HFF-Myc (cell line): ENCODE measurements at places on chromosomes 3 and 15.

GRCh38 chr15:69976366-69976994, 121.2 kb downstream of the TLE3 start:
- peak; percentile 29 for DNase-seq

DNA sequence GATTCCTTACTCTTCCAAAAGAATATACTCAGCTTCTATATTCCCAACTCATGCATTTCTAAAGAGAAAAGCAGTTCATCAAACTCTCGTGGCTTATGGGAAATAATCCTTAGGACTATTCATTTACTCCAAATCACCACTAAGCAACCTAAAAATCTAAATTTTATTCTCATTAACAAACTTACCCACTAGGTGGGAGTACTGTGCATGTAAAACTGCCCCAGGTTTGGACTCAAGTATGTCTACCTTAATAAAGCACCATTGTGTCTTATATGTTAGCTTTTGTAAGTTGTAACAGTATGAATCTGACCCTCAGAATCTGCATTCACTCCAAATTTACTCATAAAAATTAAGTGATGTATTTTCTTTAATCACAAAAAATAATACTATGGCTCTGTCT, 25.3 kb downstream of the RAD18 start:
- peak; percentile 25 for DNase-seq

DNA sequence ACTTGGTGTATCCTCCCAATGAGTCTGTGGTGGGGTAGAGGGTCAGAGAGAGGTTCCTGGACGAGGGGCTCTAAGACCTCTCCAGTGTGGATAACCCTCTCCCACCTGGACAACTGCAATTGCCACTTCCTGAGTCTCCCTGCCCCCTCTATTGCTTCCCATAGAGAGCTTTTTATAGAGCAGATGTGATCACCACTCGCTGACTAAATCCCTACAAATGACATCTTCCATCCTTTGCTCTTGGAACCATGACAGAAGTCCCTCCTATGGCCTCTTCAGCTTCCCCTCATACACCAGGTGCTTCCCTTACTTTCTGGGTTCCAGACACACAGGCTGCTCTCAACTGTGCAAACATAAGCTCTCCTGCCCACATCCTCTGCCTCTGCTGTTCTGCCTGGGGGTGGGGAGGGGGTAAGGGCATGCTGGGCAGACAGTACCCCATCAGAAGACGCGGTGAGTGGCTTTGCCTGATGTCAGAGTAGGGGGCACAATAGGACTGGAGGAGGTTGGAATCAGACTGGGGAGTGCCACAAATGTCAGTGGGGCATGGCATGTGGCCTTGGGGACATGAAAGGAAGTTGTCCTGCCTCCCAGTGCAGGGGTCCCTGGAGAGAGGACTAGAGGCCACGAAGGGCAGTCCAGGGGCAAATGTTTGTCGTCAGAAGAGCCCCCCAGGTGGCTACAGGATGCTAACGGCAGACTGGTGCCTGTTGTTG, 15.2 kb downstream of the ITIH3 start:
- no peak for DNase-seq

GRCh38 chr3:6147883-6148282, 713.0 kb upstream of the GRM7 start:
- DNase-seq: no peak

GRCh38 chr15:61910839-61911369, 149.3 kb downstream of the VPS13C start:
- DNase-seq: no peak

GRCh38 chr15:95298729-95299128, 1031.8 kb upstream of the NR2F2 start:
- no peak for DNase-seq

DNA sequence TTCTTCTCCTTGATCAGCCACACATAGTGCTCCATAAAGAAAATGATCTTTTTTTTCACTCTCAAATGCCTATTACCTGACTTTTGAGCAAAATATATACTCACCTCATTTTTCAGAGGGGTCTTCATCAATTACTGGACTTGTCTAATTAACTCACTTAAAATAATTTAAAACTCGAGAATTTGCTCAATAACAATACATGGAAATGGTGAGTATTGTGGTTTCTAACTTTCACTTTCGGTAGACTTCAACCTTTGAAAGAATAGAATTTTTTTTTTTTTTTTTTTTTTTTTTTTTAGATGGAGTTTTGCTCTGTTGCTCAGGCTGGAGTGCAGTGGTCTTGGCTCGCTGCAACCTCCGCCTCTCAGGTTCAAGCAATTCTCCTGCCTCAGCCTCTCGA, 17.7 kb upstream of the EPHB1 start:
- no peak for DNase-seq

DNA sequence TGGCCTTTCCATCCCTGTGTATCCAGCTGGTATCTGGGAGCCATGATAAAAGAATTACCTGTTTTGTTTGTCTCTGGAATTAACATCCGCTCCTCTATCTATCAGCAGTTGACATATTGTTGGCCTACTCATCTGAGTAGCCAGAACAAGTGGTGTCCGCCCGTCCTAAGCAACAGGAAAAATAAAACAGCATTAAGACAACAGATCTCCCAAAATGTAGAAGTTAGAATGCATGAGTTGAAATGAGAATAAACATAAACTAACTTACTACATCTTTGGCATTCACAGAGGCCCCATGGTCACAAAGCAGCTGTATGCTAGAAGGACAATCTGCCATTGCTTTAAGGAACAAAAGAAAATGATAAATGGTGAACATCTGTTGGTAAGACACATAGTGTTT, 75.9 kb downstream of the UACA start:
- DNase-seq: no peak

- DNase-seq: no peak
Measured at GRCh38 chr3:152942366-152942765, 107.4 kb downstream of the P2RY1 start.

- no peak for DNase-seq
Measured at GRCh38 chr3:37338500-37338899, 164.1 kb upstream of the LRRFIP2 start.

DNA sequence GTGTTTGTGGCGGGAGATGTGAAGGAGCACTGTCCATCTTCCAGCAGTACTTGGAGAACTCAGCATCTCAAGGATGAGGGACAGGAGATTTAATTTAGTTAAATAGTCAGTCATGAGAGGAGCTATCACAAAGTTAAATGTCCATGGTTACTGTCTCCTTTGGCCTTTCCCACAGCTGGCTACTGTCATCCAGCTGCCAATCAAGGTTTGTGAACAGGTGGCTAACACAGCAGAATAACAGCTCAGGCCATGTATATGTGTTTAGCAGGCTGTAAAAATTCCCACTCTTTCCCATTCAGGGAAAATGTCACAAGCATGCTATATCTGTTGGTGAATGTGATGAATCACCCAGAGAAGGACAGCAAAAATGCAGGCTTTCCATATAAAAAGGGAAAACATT, 120.5 kb downstream of the TMEM108 start:
- no peak for DNase-seq

- no peak for DNase-seq
Measured at GRCh38 chr3:2517500-2518172, 419.0 kb downstream of the CNTN4 start.

GRCh38 chr3:16513141-16514020, at the start of gene RFTN1:
Gene RFTN1 (minus strand): TSS chr3:16513699. CDS start chr3:16493869, 19,830 bp downstream.
- DNase-seq: no peak

GRCh38 chr15:72372361-72372760, 3.5 kb downstream of the HEXA start:
- no peak for DNase-seq

GRCh38 chr3:23740517-23740965, 65.2 kb upstream of the UBE2E1 start:
- no peak for DNase-seq

- no peak for DNase-seq
Measured at GRCh38 chr3:150256318-150256717, 151.8 kb upstream of the TSC22D2 start.

GRCh38 chr3:172569128-172570008, 46.1 kb upstream of the TNFSF10 start:
- no peak for DNase-seq

GRCh38 chr3:151225040-151225975, 22.3 kb upstream of the GPR171 start:
- no peak for DNase-seq

- DNase-seq: no peak
Measured at GRCh38 chr15:46296797-46297196, 662.0 kb downstream of the SQOR start.

DNA sequence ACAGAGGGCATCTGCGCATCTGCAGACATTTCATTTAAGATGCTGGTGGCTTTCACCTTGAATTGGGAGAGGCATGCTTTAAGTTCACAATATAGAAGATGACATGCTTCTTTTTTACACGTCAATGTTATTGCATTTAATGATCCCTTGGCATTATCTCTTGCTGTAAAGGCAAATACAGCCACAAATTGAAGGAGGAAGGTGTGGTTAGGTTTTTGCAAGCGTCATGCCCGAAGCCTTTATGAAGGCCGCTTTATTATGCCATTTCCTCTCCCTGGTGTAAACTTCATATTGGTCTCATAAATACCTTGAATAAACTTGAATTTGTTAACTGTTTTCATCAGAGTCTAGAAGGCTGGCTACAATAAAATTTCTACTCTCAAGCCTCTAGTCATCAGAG, 212.7 kb downstream of the PDZRN3 start:
- no peak for DNase-seq

- DNase-seq: no peak
Measured at GRCh38 chr3:53155760-53156159, 5.2 kb upstream of the PRKCD start.

DNA sequence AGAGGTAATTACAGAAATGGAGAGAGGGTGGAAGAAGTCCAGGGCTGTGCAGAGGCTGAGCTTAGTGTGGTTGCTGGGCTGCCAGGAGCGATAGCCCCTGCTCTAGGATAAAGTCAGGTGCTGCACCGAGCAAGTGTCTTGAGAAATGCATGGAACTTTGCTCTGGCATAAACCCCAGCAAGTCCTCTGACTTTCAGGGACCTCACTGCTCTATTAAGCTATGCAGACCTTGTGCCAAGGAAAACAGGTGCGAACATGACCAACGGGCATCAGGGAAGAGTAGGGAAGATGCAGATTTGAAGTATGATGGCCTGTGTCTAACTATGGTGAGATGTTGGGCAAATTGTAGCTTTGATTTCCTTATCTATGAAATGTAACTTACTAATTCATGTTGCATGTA, 416.8 kb downstream of the NR2F2 start:
- no peak for DNase-seq

GRCh38 chr3:48709051-48709461, 8.0 kb downstream of the IP6K2 start:
- DNase-seq: no peak

DNA sequence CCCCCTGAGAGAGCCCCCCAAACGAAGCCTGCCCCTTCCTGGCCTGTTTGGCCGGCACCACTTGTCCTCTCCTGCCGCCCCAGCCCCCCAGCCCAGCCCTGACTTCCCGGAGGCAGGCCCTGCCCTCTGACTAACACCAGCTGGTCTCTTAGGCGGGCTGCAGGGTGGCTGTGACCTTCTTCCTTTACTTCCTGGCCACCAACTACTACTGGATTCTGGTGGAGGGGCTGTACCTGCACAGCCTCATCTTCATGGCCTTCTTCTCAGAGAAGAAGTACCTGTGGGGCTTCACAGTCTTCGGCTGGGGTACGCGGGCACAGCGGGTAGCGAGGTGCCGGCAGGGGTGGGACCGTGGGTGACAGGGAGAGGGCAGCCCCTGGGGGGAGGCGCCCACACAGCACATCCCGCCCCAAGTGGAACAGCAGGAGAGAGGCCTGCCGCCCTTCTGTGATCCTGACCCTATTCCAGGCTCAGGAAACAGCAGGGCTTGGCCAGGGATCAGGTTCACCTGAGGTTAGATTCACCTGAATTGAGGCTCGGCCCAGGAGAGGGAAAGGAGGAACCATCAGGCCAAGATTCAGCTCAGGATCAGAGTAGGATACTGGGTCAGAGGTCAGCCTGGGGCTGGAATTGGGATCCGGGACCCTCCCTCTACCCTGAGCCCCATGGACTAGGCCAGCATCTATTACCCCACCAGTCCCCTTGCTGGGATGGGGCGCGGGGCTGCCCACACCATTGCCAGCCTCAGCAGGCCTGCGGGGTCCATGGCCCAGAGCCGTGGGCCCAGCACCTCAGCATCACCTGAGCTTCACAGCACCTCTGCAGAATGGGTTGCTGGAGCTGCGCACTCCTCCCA, 21.9 kb downstream of the PTH1R start:
- DNase-seq: no peak

DNA sequence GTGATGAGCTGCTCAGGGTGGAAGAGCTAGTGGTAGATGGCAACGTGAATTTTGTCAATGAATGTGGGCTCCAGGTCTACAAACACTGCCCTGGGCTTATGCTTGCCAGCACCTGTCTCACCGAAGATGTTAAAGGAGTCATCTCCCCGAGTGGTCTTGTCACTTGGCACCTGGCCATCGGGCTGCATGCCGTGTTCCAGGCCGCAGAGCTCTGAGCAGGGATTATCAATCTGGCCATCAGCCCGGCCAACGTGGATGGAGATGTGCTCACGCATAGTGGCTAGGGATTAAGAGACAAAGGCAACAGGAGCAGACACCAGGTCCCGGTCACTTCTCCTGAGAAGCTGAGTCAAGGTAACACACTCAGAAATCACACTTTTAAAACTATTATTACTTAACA, 54.8 kb upstream of the ACTC1 start:
- DNase-seq: no peak

DNA sequence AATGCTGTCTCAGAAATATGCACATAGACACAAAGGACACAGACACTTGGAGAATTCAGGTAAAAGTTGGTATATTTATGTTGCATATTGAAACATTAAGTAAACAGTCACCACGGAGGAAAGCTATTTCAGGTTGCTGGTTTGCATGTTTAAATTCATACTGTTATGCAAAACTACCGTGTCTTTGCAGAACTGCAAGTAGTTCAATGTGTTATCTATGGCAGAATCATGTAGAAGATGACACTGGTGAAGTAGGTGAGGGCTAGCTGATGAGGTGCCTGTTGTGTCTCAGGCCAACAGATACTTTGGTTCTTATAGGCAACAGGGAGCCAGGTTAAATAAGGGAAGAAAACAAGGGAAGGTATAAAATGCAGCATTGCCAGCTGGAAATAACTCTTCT, 511.3 kb downstream of the DIPK2A start:
- DNase-seq: no peak

DNA sequence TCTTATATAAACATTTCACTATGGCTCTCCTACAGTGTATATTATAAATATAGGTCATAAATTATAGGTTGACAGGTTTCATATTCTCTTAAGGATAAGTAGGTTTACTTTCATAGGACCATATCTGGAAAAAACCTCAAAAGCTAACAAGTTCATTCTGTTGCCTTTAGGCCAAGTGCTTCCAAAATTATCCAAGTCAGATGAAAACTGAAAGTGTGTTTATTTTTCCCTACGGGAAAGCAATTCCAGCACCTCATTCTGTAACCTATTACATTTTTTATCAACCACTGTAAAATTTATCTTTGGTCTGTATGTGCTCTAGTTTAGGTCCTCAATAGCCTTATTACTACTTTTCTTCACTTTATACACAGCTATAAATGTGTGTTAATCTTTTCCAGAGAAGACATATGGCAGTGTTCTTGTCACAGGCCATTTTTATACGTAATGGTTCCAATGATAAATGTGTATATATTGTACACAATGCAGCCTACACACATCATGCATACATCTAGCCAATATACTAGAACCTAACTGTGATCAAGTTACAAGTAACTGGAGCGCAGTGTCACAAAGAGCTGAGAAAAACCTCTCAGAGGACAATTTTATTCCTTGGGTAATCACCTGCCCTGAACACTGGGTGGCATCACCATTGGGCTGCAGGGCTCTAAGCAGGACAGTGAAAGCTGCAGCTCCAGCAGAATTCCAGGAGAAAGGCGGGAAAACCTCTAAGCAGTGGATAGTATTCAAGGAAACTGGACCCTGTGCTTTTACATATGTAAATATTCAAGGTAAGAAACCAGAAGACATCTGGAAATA, 251.3 kb downstream of the CTNNB1 start:
- peak; percentile 6 for DNase-seq
